ENCODE measurements at places on chromosomes 6 and 20.

DNA sequence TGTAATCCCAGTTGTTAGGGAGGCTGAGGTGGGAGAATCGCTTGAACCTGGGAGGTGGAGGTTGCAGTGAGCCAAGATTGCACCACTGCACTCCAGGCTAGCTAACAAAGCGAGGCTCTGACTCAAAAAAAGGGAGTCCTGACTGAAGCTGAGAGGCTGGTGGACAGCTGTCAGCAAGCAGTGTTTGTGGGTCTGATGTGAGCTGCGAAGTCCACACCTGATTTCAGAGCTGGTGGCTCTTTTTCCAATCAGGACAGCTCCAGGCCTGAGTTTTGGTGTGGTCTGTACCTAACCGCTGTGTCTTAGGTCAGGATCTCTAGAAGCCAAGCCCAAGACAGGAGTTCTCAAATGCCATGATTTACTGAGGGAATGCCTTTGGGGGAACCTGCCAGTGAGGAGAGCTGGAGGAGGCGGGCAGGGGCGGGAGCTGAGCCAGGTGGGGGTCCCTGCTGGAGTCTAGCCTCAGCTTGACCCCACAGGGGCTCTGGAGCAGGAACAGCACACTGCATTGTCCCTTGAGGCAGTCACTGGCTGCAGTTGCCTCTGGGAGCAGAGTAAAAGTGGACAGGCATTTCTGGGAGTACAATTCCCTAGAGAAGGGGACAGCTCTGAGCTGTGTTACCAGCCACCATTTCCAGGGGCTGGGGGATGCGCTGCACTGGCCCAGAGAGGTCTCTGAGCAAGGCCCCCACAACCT is 5.0 kb downstream of the GFRA4 start:
- DNase-seq, result no peak

GRCh38 chr6:161828355-161828754 is 554.5 kb upstream of the AGPAT4 start:
- DNase-seq, result no peak

DNA sequence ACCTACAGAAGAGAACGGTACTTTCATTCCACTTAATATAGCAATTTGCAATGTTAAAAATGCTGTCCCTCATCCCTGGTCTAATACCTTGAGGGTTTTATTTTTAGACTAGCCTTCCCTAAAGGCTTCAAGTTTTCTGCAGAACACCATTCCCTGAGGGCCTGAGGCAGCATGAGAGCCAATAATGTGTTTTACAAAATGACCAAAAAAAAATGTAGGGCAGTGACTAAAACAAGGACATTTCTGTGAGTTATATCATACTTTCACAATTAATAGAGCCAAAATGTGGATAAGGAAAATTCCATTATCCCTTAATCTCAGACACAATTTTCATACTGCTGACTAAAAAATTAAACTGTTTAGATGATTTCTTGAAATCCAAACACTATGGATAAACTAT is 22.7 kb downstream of the GPR63 start:
- no peak for DNase-seq

- peak; percentile 77 for DNase-seq
Observed at GRCh38 chr20:13868331-13868730, 83.5 kb downstream of the NDUFAF5 start.

DNA sequence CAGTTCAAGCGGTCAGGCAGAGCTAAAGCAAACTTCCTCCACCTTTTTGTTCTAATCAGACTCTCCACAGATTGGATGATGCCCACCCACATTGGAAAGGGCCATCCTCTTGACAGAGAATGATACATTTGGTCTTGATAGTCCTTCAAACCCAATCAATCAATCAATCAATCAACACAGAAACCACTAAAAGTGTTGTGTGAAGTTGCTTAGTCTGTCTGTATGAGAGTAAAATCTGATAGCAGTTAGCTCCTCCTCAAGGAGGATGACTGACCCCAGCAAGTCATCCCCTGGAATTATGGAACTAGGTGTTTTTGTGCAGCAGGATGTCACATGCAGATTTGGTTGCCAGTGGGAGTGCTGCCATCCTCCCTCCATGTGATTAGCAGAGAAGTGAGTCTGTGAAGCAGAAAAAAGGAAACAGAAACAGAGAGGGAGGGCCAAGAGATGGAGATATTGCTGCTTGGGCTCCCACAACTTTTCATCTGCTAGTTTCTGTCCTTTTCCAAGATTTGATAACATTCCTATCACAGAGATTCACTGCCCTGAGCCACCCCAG is 32.0 kb upstream of the SSTR4 start:
- DNase-seq, result no peak

DNA sequence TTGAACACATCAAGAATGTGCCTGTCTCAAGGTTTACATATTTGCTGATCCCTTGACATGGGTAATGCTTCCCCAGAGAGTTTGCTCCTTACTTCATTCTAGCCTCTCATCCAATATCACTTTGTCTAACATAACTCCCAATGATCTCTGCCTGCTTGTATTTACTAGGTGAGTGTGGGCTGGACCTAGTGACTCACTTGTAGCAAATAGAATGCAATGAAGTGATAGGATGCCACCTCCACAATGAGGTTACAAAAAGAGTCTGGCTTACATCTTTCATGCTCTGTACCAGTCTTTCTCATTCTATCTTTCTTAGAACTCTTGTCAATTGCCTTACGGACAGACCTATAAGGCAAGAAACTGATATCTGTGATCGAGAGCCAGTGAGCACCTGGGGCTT is 44.9 kb upstream of the TMEM200A start:
- DNase-seq, result no peak

GRCh38 chr6:35128496-35128895 is 12.6 kb downstream of the TCP11 start:
- DNase-seq, result peak; percentile 64

DNA sequence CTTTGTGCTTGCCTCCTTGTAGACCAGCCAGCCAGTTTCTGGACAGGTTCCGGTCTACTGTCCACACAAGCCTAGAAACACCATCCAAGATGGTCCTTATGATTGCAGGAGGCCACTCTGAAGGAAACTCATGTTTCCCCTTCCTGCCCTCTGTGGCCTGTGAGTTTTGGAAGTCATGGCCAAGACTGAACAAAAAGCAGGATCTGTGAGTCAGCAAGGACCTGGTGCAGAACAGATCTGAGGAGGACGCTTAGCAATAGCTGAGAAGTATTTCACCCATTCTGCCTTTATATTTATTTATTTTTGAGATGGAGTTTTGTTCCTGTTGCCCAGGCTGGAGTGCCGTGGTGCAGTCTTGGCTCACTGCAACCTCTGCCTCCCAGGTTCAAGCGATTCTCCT is 134.6 kb upstream of the EEF1E1 start:
- no peak for DNase-seq

- DNase-seq, result peak; percentile 30
Observed at GRCh38 chr6:160198606-160199211, 59.9 kb downstream of the SLC22A2 start.

GRCh38 chr20:63224412-63225081 is 8.6 kb upstream of the YTHDF1 start:
- DNase-seq, result peak; percentile 51

DNA sequence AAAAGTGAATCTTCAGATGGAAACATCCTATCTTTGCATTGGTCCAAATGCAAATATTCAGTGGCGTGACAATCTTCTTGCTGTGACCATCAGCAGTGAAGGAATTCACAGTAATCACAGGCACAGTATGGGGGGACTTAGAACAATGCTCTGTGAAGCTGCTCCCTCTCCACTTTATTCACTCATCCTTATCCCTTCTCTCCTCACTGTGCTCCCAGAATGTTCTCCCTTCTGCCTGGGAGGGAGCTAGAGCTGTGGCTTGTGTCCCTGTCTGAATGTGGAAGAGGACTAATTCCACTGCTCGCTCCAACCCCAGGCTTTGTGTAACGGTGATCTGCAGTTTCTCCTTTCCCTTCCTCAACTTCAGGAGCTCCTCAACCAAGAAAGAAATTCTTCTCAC is 243.7 kb downstream of the ALDH8A1 start:
- DNase-seq, result no peak

GRCh38 chr6:169869301-169869700 is 117.9 kb downstream of the ERMARD start:
- DNase-seq, result no peak

- no peak for DNase-seq
Observed at GRCh38 chr20:56835829-56836550, 206.9 kb downstream of the TFAP2C start.

DNA sequence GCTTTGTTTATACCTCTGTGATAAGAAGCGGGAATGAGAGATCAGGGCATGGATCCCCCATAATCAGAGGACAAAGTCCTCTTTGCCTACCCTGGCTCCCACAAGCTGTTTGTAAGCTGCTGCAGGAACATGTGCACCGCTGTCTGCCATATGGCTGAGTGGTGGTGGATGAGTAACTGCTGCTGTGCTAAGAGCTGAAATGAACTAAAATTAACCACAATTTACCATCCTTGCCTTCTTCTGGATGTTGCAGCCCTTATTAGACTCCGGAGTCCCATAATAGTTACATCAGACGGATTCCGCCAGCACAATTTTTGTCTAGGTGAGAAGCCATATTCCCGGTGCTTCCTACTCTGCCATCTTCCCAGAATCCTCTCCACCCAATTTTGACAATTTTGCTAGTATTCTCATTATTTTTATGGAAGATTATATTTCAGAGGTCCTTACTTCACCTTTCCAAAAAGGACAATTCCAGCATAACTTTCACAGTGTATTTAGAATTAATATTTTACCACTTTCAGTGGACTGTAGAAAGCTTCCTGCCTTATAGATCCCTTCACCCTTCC is 6.0 kb upstream of the CMTR1 start:
- DNase-seq, result peak; percentile 6

DNA sequence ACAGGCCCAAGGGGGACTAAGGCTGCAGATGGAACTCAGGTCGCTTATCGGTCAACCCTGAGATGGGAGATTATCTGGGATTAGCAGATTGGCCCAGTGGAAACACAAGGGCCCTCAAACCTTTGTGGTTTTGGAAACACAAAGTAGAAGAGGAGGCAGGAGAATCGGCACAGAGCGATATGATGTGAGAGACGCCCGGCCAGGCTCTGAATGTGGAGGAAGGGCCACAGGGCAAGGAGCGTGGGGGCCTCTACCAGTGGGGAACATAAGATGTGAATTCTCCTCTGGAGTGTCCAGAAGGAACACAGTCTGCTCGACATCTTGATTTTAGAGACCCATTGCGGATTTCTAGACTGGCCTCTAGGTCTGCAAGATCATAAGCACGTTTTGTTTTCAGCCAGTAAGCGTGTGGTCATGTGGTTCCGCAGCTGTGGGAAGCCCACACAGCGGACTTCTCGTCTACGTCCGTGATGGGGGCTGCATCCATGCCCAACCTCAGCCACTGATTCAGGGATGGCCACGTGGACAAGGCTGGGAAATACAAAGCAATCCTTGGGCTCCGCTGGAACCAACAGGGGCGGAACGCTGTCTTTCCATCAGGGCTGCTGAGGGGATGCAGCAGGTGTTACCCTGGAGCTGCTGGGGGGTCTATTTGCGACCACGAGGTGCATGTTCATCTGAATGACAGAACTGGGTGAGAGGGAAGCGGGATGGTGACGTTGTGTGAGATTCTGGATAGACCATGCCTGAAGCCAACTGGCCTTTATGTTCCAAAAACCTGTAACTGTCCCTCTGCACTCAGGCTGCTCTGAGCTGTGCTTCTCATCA is 127.6 kb upstream of the PMEPA1 start:
- DNase-seq, result no peak

DNA sequence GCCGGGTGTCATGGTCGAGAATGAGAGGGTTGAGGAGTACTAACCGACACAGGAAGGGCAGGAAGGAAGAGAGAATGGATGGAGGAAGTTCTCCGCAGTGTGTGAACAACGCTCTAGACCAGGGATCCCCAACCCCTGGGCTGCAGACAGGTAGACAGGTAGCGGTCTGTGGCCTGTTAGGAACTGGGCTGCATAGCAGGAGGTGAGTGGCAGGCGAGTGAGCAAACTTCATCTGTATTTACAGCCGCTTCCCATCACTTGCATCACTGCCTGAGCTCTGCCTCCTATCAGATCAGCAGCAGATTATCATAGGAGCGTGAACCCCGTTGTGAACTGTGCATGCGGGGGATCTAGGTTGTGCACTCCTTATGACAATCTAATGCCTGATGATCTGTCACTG is 62.0 kb downstream of the SULF2 start:
- DNase-seq, result no peak

- DNase-seq, result no peak
Observed at GRCh38 chr20:52996130-52996529, 24.0 kb downstream of the TSHZ2 start.

- DNase-seq, result no peak
Observed at GRCh38 chr6:130132286-130132701, 90.5 kb downstream of the SAMD3 start.

GRCh38 chr6:19759117-19759880 is 77.9 kb upstream of the ID4 start:
- peak; percentile 75 for DNase-seq

DNA sequence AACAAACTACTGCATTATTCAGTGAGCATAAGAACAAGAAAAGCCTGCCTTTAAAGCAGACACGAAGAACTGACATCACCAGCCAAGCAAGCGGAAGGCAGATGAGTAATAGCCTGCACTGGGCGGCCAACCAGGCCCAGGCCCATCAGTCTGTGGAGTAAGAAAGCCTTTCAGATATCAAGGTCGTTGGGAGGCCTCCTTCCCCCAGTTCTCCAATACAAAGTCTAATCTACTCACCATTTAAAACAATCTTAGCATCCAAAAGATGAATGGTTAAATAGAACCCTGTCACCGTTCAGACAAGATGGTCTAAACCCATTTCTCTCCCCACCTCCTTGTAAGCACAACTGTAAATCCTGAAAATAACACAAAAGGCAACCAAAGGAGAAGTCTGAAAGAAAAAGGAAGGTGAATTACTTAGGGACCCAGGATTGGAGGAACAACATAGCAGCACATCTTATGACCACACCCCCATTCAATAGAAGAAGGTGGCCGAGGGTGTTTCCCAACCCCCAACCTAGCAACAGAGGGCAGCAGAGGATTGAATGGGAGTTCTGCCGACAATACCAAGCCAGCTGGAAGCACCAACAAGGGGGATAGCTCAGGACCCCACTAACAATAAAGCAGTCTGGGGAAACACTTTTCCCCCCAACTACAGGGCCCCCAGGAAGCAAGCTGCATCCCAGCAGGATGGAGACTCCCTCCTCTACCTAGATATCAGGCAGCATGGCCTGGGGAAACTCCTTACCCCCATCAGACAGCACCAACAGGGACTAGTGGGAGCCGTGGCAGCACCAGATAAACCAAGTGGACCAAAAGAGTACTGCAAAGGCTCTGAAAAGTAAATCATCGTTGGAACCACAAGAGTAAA is 67.9 kb downstream of the ZHX3 start:
- peak; percentile 94 for DNase-seq
